ENCODE measurements at places on chromosomes 4 and X.

GRCh38 chrX:17792826-17793225 lies 55.5 kb downstream of the SCML1 start:
- no peak for DNase-seq

- no peak for DNase-seq
Observed at GRCh38 chr4:76007089-76007862, at the start of gene CXCL9. CXCL9 (minus strand) TSS chr4:76007509; CDS start chr4:76007449, 60 bp downstream.

- DNase-seq, result no peak
Observed at GRCh38 chrX:117196481-117196880, 733.7 kb upstream of the CT83 start.

GRCh38 chr4:183322326-183322725 lies at the start of gene CLDN24:
CLDN24 (minus strand) TSS chr4:183322426; CDS start chr4:183322426, 0 bp downstream.
- no peak for DNase-seq

GRCh38 chr4:56575820-56576429 lies 70.3 kb downstream of the ARL9 start:
- DNase-seq, result peak; percentile 46

- DNase-seq, result no peak
Observed at GRCh38 chrX:134933248-134933647, 57.5 kb upstream of the SMIM10 start.

- DNase-seq, result no peak
Observed at GRCh38 chr4:7981738-7982394, 42.2 kb upstream of the AFAP1 start.

GRCh38 chrX:72019487-72019886 lies 108.8 kb downstream of the NHSL2 start:
- no peak for DNase-seq

- no peak for DNase-seq
Observed at GRCh38 chrX:36963069-36963808, 44.9 kb upstream of the FAM47C start.
